NCI-H226 (cell line): ENCODE measurements at places on chromosomes 7 and 10.

DNA sequence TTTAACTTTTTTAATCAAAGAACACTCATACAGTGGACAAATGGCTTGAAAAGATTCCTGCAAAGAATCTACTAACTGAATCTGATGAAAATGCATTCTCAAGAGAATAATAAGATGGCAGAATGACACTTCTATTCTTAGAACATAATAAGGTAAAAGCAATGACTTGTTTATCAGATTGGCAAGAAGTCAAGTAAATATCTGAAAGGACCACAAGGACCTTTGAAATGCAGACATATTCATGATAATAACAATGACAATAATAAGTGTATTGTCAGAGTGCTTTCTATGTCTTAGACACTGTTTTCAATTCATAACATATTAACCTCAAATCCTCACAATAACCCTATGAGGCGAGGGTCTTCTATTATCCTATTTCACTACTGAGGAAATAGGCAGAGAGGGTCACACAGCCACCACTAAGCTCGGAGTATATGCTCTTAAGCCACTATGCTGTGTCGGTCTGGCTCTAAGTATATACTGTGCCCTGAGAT, 10.6 kb downstream of the HACD1 start:
- DNase-seq = no peak

- DNase-seq = no peak
Observed at GRCh38 chr7:16646472-16647072, 591 bp downstream of the BZW2 start.

DNA sequence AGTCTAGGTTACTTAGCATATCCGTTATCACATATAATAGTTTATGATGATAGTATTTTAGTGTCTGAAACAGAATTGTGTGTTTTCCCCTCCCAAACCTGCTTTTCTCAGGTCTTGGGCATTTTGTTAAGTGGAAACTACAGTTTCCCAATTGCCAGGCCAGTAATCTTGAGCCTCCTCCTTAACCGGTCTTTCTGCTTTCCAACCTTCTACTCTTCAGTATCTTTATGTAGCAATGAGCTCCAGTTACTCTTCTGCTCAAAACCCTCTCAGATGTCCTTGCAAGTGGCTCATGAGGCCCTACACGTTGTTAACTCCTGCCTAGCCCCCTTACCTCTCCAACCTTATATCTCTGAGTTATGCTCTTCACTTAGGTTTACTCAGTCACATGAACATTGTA, 22.0 kb downstream of the WAC start:
- no peak for DNase-seq

DNA sequence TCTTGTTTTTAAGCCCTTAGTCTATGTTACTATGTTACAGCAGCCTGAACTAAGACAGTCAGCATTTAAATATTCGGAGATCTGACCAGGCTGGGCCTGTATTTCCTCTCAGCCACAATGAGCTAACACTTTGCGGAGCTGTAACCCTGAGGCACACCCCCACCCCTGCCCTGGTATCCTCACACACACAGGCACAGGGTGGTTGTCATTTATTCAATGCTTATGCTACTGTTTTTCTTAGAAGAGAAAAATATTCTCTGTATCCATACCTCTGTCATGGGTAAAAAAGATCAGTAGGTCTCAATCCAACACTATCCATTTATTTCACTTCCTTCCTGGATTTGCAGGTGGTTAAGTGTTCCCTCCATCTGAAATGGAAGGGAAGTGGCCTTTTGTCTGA, 80.3 kb upstream of the TRIL start:
- no peak for DNase-seq

- DNase-seq = no peak
Observed at GRCh38 chr10:127423218-127423915, 125.7 kb upstream of the NPS start.

DNA sequence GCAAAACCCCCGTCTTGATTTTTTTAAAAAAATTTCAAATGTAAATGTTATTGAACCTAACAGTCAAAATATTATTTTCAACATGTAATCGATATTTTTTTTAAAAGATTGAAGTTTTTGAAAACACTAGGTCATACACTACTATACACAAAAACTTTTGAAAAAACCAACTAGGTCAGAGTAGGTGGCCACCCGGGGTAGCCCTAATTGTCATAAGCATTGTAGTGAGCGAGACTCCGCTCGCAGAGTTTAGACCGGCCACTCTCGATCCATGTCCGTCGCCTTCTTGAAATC, 417 bp downstream of the RFC2 start:
- no peak for DNase-seq

DNA sequence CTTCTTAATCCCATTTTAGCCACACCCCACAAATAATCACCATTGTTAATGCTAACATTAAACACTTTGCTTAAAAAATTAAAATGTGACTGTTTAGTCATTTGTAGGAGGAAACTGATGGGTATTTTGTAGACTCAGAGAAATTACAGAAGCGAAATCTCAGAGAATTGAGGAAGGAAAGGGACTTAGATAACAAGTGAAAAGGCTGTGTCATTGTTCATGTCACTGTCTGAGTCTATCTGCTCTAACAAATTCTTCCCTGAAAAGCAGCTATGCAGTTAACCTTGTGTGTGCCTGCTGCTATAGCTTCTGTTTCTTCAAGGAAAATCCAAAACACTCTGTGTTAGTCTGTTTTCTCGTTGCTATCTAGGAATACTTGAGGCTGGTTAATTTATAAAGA, 40.9 kb upstream of the PLXDC2 start:
- no peak for DNase-seq

GRCh38 chr7:91031757-91032156, 232.5 kb upstream of the FZD1 start:
- DNase-seq = no peak

- no peak for DNase-seq
Observed at GRCh38 chr10:98673171-98673782, 226.5 kb upstream of the HPS1 start.

DNA sequence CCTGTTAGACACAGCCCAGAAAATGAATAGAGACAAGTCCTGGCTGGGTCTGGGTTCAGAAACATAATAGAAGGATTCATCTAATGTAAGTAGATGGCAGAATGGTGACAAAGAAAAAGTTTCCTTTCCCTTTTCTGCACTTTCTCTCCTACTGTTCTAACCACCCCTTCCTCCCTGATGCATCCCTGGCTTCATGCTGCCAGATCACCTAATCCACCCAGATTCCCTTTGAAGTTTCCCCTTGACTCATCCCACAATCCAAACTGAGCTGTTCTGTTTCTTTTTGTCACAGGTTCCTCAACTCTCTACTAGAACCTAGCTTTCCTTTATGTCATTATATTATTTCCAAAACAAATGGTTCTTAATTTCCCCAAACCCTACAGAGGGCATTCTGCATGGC, 1.1 kb upstream of the MACC1 start:
- no peak for DNase-seq

DNA sequence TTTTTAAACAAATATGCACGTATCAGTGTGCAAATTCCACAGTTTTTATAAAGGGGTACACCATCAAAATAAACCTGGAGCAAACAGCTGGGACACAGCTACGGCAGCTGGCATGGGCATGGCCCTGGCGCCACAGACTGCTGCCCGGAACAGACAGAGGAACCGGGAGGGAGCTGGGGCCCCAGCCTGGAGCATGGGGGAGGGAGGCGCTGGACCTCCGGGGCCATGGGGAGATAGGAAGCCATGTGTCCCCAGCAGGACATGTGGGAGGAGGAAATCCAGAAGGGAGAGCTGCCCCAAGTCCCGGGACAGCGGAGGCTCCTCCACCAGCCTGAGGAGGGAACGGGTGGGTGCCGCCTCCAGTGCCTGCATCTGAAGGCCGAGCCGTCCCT, 180.1 kb downstream of the MAD1L1 start:
- DNase-seq = no peak

DNA sequence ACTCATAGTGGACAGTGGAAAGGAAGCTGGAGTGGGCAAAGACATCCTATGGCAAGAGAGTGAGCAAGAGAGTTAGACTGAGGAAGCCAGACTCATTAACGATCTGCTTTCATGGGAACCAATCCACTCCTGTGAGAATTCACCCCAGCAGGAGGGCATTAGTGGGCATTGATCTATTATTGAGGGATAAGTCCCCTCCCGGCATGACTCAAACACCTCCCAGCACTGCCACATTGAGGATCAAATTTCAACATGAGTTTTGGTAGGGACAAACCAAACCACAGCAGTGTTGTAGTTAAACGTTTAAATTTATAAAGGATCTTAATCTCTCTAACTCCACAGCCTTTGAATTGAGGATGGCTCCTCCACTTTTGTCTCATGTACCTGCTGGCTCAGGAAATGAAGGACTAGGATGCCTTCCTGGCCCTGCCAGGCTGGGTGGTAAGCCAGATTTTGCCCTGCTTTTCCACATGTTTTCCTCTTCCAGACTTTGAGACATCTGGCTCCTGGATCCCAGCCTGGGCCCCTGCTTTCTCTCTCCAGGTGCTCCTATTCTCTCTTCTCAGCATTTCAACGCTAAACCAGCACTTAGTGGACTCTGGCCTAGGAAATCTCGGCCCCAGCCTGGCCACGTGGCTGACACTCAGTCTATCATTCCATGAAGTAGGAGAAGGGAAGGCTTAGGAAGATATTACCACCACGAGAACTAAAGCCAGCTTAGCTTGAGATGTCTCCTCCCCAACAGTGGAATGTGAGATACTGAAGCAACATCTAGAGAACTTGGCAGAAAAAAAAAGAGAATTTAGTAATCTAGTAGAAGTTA, 96.5 kb upstream of the PIP4K2A start:
- DNase-seq = no peak

DNA sequence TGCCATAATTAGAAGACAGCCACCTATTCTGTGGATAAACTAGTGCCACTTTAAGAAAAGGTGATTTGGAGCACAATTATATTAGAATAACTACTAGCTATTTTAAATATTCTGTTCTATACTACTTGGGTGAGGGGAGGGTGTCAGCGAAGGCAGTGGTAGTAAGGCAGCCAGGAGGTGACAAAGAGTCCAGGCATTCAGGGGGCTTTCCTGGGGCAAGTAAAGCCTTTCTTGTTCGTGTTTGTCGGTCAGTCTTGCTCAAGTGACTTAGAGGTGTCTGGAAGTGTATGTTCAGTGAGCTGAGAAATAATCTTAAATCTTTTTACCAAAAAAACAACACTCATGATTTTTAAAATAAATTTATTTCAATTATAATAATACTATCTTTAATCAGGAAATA, 34.4 kb downstream of the ADD3 start:
- no peak for DNase-seq

GRCh38 chr10:110498982-110499795, 1.5 kb downstream of the DUSP5 start:
- DNase-seq = no peak

GRCh38 chr7:93715234-93715633, 140.7 kb upstream of the CALCR start:
- DNase-seq = no peak

DNA sequence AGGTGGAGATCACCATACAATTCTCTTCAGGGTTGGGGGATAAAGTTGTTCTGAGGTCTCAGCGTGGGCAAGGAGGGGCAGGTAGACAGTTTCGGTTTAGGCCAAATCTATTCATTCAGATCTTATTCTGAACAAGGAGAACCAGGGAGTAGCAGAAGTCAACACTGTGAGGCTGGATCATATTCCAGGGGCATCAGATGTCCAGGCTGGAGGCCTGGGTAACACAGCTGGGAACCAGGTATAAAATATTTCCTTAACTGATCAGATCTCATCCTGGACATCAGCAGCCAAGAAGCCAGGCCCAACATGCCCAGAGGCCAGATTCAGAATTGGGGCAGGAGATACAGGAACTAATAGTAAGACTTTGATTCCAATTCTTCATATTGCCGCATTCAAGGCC, 19.2 kb upstream of the FLNC start:
- DNase-seq = no peak

GRCh38 chr7:154744861-154745258, 258.1 kb downstream of the PAXIP1 start:
- no peak for DNase-seq

- DNase-seq = no peak
Observed at GRCh38 chr10:34075254-34075926, 739.7 kb downstream of the PARD3 start.

GRCh38 chr7:132092106-132092505, 484.2 kb downstream of the PLXNA4 start:
- no peak for DNase-seq

DNA sequence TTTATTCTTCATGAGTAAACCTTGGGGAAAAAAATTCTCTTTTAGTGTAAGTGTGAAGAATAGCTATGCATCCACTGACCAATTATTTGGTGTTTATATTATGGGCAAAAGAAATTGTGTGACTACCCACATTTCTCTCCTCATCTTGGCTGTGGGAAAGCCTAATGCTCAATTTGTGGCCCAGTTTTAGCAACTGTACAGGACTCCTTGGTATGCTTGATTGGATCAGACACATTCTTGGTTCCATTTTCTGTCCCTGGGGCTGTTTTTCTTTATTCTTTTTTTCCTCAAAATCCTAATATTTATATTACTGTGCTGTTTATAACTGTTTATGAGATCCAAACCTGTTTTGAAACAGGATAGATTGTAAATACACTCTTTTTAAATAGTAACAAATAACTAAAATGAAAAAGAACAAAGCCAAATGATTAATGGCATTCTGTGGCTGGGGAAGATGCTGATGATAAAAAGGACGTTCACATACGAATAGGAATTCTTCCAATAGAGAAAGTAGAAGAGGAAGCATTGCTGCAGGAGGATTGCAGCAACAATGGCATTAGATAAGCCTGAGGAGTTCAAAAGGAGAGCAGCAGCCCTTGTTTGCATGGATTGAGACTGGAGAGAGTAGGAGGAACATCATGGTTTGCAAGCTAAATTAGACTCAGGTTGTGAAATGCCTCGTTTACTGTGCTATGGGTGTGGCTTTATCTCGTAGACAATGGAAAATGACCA, 580.5 kb downstream of the INHBA start:
- peak; percentile 27 for DNase-seq

GRCh38 chr10:103507235-103508191, 14.0 kb downstream of the NEURL1 start:
- no peak for DNase-seq

GRCh38 chr10:4241724-4242345, 456.8 kb upstream of the KLF6 start:
- peak; percentile 86 for DNase-seq

- DNase-seq = no peak
Observed at GRCh38 chr10:129808092-129808983, 155.7 kb downstream of the EBF3 start.

GRCh38 chr7:154960063-154960790, 42.7 kb downstream of the PAXIP1 start:
- DNase-seq = no peak

GRCh38 chr10:126227762-126228134, 160.5 kb downstream of the ADAM12 start:
- DNase-seq = no peak

- no peak for DNase-seq
Observed at GRCh38 chr10:61973906-61974305, 72.4 kb downstream of the ARID5B start.

DNA sequence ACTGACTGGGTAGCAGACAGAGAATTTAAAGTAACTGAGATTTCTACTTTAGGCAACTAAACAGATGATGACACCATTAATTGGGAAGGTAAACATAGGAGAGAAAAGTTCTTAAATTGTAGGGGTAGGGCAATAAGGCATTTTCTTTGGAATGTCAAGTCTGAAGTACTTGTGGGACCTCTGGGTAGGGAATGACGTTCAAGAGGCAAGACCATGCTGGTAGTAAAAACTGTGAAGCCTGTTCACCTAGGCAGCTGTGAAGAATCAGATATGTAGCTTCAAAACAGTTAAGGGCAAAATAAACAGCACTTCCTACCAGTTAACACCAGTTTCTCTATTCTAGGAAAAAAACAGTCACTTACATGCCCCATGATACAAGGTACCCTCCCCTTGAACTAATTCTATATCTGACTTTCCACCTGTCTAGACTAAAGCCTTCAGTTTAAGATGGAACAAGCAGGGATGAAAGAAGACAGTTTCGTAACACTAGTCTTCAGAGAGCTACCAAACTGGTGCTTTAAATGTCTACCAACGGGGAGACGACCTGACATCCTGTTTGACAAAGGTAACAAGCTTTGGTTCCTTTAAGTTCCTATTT, 63.1 kb upstream of the KCNIP2 start:
- no peak for DNase-seq
